ENCODE measurements at places on chromosomes 3 and 15.

- no peak for DNase-seq
Measured at GRCh38 chr3:166634091-166634746, 745.9 kb downstream of the ZBBX start.

- DNase-seq = no peak
Measured at GRCh38 chr3:112132975-112133448, at the start of gene GCSAM. Gene GCSAM, minus strand, starts transcription at chr3:112133248. Its CDS starts 128 bp downstream, at chr3:112133120.

- DNase-seq = no peak
Measured at GRCh38 chr3:105674437-105675065, 194.3 kb downstream of the CBLB start.

- no peak for DNase-seq
Measured at GRCh38 chr3:30418443-30418842, 188.0 kb upstream of the TGFBR2 start.

GRCh38 chr3:186413615-186414415 lies 51.8 kb upstream of the DGKG start:
- no peak for DNase-seq
